Sigmoid colon (tissue), 7 donors: ENCODE measurements at places on chromosomes 5 and 9. TPM values are rescaled to one million over a fixed set of nuclear protein-coding genes. Genes with fewer than 3 reads are reported as not detected.

DNA sequence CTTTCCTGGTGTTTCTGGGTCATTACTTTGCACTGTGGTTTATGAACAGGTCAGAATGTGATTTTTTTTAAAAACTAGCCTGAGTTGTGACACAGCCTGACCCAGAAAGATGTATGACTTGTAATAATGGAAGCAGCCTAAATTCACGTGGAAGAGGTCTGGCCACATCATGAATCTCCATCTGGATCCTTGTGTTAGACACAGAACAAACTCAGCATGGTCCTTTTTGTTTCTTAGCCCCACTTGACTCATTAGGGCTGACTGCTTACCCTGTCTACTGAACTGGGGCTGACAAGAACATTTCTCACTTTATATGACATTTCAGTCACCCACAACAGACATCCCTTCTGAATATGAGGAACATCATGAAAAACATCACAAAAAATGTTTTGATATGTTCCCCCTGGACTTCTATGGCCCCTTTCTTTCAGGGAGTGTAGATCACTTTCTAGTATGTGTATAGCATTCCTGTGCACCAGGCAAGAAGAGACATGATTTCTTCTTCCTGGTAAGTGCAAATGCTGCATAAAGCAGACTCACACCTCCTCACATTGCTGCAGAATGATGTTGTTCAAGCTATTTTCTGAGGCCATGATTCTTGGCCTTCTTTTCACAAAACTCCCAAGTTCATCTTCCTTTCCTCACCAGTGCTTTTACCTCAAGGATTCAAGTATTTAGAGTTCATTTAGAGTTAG lies 52.3 kb downstream of the ZNF622 start:
- H3K27me3 ChIP-seq: no peaks in the 10 kb centered on the region
- no peaks in the 10 kb centered on the region for H3K36me3 ChIP-seq
- DNase-seq: no peak
- H3K27ac ChIP-seq: no peak overlapping the region
- no peak overlapping the region for H3K4me3 ChIP-seq

Gene ALAD
- 14.8 TPM for total RNA-seq

DNA sequence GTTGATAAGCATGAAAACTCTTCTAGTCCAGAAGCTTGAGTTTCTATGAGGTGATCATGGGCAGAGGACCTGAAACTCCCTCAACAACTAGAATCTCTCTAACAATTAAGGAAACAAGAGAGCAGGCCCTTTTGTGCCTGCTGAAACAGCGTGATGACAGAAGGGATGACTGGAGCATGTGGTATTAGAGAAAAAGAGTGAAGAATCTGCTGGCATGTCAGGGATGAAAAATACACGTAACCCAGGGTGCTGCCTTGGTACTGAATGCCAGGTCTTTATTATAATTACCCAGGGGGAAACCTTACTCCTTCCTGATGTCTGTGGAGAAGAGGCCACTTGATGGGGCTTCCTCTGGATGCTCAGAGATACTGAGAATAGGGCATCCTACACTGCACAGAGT lies 167.8 kb downstream of the CRB2 start:
- H3K36me3 ChIP-seq: no peaks in the 10 kb centered on the region
- H3K4me3 ChIP-seq: no peak overlapping the region
- H3K27ac ChIP-seq: no peak overlapping the region
- no peaks in the 10 kb centered on the region for H3K4me1 ChIP-seq
- DNase-seq: no peak
- no peaks in the 10 kb centered on the region for H3K27me3 ChIP-seq

DNA sequence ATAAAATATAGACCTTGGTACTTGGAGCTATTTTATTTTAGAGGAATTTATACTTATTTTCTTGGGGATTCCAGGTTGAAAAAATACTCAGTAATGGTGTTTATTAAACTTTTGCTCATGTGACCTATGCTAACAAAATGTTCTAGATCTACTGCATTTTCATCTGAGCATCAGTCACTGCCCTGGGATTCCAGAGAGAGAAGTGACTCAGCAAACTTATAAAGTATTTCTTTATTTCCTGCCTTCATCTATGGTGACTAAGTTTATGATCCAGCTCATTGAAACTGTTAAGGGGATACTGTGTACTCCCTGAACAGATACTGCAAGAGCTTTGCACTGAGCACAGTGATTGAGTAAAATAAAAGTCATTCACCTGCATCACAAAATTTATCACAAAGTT lies 298.5 kb upstream of the CDH18 start:
- H3K36me3 ChIP-seq: no peaks in the 10 kb centered on the region
- no peak for DNase-seq
- H3K27ac ChIP-seq: no peak overlapping the region
- H3K4me3 ChIP-seq: no peak overlapping the region

GRCh38 chr9:93127395-93127911 lies 6.6 kb downstream of the NINJ1 start:
- H3K4me1 ChIP-seq: no peaks in the 10 kb centered on the region
- peaks cover 5% of the 10 kb centered on the region for H3K36me3 ChIP-seq
- H3K4me3 ChIP-seq: no peak overlapping the region
- no peaks in the 10 kb centered on the region for H3K27me3 ChIP-seq
- peak overlapping the region; percentile 100 for H3K27ac ChIP-seq

DNA sequence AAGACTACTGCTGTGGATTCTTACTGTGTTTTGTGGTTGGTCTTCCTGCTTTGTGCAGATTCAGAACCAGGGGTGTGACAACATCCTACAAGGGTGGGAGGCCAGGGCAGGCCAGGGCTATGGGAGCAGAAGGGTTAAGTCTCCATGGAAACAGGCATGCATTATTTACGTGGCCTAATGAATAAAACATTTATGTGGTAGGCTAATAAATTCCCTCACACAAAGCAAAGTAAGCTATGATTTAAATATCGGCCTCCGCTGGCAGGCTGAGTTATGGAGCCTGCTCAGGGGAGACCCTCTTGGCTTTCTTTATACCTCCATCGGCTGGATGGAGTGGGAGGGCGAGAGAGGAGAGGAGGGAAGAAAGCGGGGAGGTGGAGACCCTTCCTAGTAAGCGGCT lies 230.3 kb upstream of the MVB12B start:
- DNase-seq: peak; percentile 26
- no peak overlapping the region for H3K27ac ChIP-seq
- H3K36me3 ChIP-seq: no peaks in the 10 kb centered on the region

DNA sequence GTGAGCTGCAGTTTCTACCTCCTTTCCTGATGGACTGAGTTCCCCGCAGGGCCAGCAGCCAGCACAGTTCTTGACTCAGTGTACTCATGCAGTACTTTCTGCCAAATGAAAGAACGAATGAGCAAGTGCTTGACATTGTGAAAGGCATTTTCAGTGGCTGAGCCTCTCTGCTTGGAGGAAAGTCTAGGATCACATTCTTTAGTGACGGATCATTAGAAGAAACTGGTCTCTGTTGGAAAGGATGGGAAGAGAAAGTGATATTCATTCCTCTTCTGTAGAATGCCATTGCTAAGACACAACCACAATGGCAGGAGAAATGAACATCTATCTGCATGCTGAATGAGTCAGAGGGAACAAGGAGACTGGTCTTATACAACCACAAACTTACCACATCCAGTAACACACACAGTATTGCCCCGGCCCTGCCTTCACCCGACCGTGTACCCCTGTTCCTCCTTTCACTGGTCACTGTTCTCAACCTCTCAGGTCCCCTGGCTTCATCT lies 206.9 kb downstream of the CRB2 start:
- H3K4me1 ChIP-seq: no peaks in the 10 kb centered on the region
- DNase-seq: peak; percentile 78
- no peaks in the 10 kb centered on the region for H3K27me3 ChIP-seq
- no peak overlapping the region for H3K27ac ChIP-seq
- no peaks in the 10 kb centered on the region for H3K36me3 ChIP-seq
- no peak overlapping the region for H3K4me3 ChIP-seq

GRCh38 chr5:111755345-111755941 lies 1.6 kb downstream of the NREP start:
- peak overlapping the region; percentile 54 for H3K4me3 ChIP-seq
- H3K27me3 ChIP-seq: no peaks in the 10 kb centered on the region
- H3K4me1 ChIP-seq: peaks cover 30% of the 10 kb centered on the region
- DNase-seq: no peak
- peak overlapping the region; percentile 95 for H3K27ac ChIP-seq

Gene TMOD1
- total RNA-seq: 28.5 TPM

GRCh38 chr9:113634596-113635515 lies 171.3 kb downstream of the RGS3 start:
- H3K4me3 ChIP-seq: no peak overlapping the region
- H3K27ac ChIP-seq: no peak overlapping the region
- H3K4me1 ChIP-seq: no peaks in the 10 kb centered on the region
- DNase-seq: peak; percentile 52
- no peaks in the 10 kb centered on the region for H3K27me3 ChIP-seq

DNA sequence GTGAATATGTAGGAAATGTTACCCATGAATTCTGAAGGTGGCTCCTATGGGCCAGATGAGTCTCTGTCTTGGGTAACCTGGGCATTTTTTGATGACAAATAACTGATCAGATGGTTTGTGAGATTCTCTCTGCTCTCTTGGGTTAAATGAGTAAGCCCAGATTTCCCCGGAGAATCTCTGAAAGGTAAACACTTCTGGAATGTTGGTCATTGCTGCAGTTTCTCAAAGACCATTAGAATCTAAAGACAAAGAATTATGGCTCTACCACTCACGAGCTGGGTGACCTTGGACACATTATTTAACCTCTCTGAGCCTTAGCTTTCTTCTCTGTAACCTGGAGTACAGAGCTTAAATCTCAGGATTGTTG lies 191.2 kb downstream of the DAB2IP start:
- H3K4me3 ChIP-seq: no peak overlapping the region
- no peak overlapping the region for H3K27ac ChIP-seq
- no peaks in the 10 kb centered on the region for H3K36me3 ChIP-seq
- H3K4me1 ChIP-seq: peaks cover 8% of the 10 kb centered on the region
- no peak for DNase-seq

- H3K27me3 ChIP-seq: no peaks in the 10 kb centered on the region
- peaks cover 15% of the 10 kb centered on the region for H3K4me1 ChIP-seq
- peak overlapping the region; percentile 15 for H3K27ac ChIP-seq
- DNase-seq: no peak
- H3K4me3 ChIP-seq: no peak overlapping the region
Measured at GRCh38 chr5:149217096-149217802, 54.4 kb upstream of the AFAP1L1 start.

Gene TICAM2
- 0.99 TPM for total RNA-seq

DNA sequence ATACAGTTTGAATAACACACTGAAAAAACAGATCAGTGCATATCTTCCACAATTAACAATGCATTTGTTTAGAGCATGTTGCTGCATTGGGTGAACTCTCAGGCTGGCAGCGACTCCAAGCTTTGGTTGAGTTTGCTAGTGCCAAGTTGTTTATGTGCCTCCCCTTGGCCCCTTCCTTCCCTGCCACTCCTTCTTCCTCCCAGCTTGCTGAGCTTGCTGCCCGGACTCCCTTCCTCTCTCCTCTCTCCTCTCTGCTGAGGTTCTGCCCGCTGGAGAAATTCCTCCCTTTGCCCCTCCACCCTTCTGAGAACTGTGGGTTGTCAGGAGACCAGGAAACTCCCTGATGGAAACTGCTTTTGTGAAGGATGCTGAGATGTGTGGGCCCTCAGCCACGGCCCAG lies 247.3 kb downstream of the PDZD2 start:
- no peaks in the 10 kb centered on the region for H3K27me3 ChIP-seq
- no peak overlapping the region for H3K27ac ChIP-seq
- H3K4me3 ChIP-seq: no peak overlapping the region
- no peak for DNase-seq

GRCh38 chr5:115873392-115873791 lies 31.7 kb downstream of the AP3S1 start:
- H3K4me3 ChIP-seq: no peak overlapping the region
- no peaks in the 10 kb centered on the region for H3K4me1 ChIP-seq
- no peak overlapping the region for H3K27ac ChIP-seq
- no peaks in the 10 kb centered on the region for H3K36me3 ChIP-seq
- no peak for DNase-seq
- H3K27me3 ChIP-seq: no peaks in the 10 kb centered on the region

Gene WWC1
- 0.27 TPM for total RNA-seq

GRCh38 chr5:4295663-4296339 lies 700.2 kb downstream of the IRX1 start:
- DNase-seq: no peak
- no peaks in the 10 kb centered on the region for H3K4me1 ChIP-seq
- H3K27ac ChIP-seq: no peak overlapping the region
- no peaks in the 10 kb centered on the region for H3K36me3 ChIP-seq
- H3K27me3 ChIP-seq: no peaks in the 10 kb centered on the region

Gene SNAPC4
- 10.8 TPM for total RNA-seq

DNA sequence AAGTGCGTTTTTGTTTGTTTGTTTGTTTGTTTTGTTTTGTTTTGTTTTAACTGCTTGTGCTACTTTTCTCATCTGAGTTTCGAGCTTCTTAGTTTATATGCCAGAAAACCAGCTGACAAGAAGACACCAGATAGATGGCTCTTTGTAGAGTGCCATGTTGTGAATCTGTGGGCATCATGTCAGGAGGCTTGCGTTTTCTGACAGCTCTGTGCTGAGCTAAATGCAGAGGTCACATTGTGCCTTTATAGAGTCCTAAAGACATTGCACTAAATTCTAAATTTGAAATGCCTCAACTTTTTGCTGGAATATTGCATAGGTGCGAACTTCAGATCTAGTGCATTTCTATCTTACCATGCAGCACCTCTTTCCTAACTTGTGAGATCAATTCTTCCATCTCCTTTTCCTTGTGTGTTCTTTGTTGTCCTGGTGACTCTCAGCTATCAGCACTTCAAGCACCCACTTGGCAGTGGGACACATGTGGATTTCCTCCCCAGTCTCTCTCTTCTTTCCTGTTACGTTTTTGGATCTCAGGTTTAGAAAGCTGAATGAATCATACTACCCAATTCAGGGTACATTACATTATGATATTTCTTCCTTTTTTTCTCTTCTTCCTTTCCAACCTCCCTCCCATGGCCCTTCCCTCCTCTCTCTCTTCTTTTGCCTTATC lies 379.0 kb upstream of the RPS23 start:
- no peak overlapping the region for H3K4me3 ChIP-seq
- no peaks in the 10 kb centered on the region for H3K36me3 ChIP-seq
- H3K27ac ChIP-seq: no peak overlapping the region
- H3K4me1 ChIP-seq: no peaks in the 10 kb centered on the region
- no peak for DNase-seq

GRCh38 chr5:78509884-78510769 lies 138.4 kb downstream of the LHFPL2 start:
- no peaks in the 10 kb centered on the region for H3K27me3 ChIP-seq
- peak; percentile 88 for DNase-seq
- H3K36me3 ChIP-seq: no peaks in the 10 kb centered on the region
- H3K4me1 ChIP-seq: peaks cover 63% of the 10 kb centered on the region
- peak overlapping the region; percentile 84 for H3K27ac ChIP-seq
- peak overlapping the region; percentile 22 for H3K4me3 ChIP-seq

Gene DND1
- total RNA-seq: 0.95 TPM

Gene NADK2
- total RNA-seq: 39.6 TPM

Gene PALM2AKAP2
- total RNA-seq: 1.7 TPM

DNA sequence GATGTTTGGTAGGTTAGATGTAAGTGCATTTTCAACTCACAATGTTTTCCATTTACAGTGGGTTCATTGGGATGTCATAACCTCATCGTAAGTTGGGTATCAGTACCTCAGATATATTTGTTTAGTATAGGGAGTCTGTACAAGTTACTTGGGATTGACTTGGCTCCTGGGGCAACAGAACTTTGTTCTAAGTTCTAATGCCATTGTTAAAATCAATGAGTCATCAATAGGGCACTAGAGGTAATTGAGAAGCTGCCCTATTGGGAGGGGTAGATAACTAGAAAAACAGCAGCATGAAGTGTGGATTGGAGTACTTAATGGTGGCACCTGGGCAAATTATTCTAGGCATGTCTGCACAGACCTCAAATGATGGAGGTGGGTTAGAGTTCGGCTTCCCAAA lies 272.8 kb downstream of the DOCK8 start:
- H3K4me1 ChIP-seq: no peaks in the 10 kb centered on the region
- no peak for DNase-seq
- no peaks in the 10 kb centered on the region for H3K36me3 ChIP-seq
- no peaks in the 10 kb centered on the region for H3K27me3 ChIP-seq
- H3K4me3 ChIP-seq: no peak overlapping the region
